ENCODE measurements at places on chromosomes 2 and 18. TPM values are rescaled to one million over a fixed set of nuclear protein-coding genes. Genes with fewer than 3 reads are reported as not detected.

The KDSR gene
- total RNA-seq, result 127 TPM

The DNER gene
- 0.42 TPM for total RNA-seq

The GMPPA gene
- total RNA-seq, result 37.8 TPM

The ME2 gene
- 34.3 TPM for total RNA-seq

The SAG gene
- total RNA-seq, result not detected

The METTL8 gene
- 49.7 TPM for total RNA-seq

The SERPINB5 gene
- total RNA-seq, result 387 TPM

The RFTN2 gene
- total RNA-seq, result under 0.01 TPM

The PFN4 gene
- 1.1 TPM for total RNA-seq

The SNORC gene
- total RNA-seq, result 4.3 TPM

The CROCC2 gene
- total RNA-seq, result not detected

The ZC3H6 gene
- 6.0 TPM for total RNA-seq

The SLC4A5 gene
- 1.5 TPM for total RNA-seq

The ITGB6 gene
- 186 TPM for total RNA-seq

The PROKR1 gene
- total RNA-seq, result not detected

The IL18R1 gene
- total RNA-seq, result 3.9 TPM

The ERMN gene
- under 0.01 TPM for total RNA-seq

The CTNNA2 gene
- not detected for total RNA-seq

The SGO2 gene
- total RNA-seq, result 2.0 TPM

The FAM161A gene
- 1.3 TPM for total RNA-seq

The ACKR3 gene
- total RNA-seq, result 1.6 TPM

The STARD6 gene
- not detected for total RNA-seq
